COR-L47 (cell line): ENCODE measurements at places on chromosomes 11 and 22.

- DNase-seq: no peak
Observed at GRCh38 chr11:67689178-67689577, 14.8 kb upstream of the ALDH3B2 start.

- no peak for DNase-seq
Observed at GRCh38 chr22:31286360-31287255, 5.7 kb downstream of the PIK3IP1 start.

DNA sequence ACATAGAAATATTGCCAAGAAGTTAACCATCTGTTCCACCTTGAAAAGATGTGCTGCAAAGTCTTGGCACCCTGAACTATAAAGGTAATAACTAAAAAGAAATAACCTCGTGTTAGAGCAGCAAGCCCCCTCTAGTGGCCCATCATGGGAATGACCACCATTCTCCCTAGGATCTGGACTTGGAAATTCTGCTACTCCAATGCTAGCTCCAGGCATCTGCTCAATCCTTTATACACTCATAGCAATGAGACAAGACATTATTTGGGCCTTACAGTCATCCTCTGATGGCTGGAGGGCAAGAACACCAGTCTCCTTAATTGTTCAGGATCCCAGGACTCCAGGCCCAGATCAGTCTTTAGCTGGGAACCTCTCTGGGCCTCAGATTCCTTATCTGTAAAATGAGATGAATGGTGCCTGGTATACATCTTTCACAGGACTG lies 76.0 kb downstream of the CWC15 start:
- DNase-seq: peak; percentile 29

- DNase-seq: no peak
Observed at GRCh38 chr22:45880716-45881523, 96.0 kb downstream of the WNT7B start.

- DNase-seq: no peak
Observed at GRCh38 chr11:69640995-69641581, at the start of gene CCND1. CCND1 (plus strand) TSS chr11:69641156; CDS start chr11:69641314, 158 bp downstream.

DNA sequence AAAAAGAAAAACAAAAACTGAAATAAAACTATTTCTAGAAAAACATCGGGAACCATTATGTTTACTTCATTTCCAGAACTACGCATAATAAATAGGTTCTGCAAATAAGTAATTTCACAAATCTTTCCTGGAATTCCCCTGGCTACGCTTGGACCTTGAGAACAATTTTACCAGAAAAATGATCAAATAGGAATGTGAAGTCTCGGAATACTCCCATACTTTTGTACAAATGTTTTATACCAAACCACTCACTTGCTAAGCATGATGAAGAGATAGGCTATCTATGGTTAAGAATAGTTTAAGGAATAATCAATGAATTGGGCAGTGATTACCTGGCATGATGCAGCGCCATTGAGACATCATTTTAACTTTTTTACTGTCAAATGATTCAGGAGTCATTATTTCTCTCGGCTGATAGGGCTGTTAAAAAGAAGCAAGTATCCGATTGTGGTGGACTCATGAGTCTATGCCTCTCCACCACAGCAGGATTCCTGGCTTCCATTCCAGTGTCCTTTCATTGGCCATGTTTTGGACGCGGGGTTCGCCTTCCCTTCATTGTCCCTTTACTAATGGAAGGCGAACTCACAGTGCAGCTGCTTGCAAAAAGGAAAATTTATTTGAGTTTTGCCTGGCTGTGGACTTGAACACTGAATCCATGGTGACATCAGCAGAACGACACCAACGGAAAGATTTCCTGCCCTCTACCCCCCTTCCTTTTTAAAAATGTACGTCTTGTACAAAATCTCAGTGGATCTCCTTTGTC lies 39.9 kb upstream of the BLID start:
- no peak for DNase-seq

- peak; percentile 74 for DNase-seq
Observed at GRCh38 chr11:77046060-77046501, 11.9 kb downstream of the B3GNT6 start.

DNA sequence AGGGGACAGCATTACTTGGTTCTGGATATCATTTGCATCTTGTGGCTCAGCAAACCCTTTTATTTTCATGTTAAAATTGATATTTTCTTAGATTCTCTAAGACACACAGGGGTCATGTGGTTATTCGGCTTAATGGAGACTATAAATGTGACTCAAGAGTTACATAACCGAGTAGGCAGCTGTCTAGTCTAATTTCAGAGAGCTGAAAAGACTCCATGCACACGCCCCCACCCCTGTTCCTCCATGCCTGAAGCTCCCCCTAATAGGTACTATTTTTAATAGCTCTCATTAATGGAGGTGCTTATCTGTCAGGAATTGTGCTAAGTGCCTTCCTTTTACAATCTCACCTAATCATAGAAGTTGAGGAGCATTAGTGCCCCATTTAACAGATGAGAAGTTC lies 189.2 kb upstream of the ARHGAP20 start:
- no peak for DNase-seq

DNA sequence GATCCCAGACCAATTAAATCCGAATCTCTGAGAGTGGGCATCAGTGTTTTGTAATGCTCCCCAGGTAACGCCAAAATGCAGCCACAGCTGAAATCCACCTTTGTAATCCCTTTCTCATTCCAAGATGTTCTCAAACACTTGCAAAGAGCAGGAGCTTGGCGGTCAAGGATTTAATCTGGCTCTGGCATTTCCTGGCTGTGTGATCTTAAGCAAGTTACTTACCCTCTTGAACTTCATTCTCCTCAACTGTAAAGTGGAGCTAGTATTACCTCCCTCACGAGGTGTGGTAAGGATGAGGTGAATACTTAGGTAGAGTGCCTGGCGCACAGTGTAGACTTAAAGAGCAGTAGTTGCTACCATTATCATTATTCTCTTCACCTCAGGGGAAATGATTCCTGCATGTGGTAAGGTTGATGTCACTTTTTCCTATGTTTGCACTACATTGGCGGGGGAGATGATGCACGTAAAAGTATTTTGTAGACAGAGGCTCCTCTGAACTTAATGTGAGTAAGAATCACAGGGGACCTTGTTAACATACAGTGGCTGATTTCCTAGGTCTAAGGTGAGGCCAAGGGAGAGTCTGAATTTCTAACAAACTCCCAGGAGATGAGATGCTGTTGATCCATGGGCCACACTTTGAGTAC lies 210.4 kb upstream of the PITPNB start:
- no peak for DNase-seq

- no peak for DNase-seq
Observed at GRCh38 chr11:62115085-62115694, 8.6 kb upstream of the INCENP start.

DNA sequence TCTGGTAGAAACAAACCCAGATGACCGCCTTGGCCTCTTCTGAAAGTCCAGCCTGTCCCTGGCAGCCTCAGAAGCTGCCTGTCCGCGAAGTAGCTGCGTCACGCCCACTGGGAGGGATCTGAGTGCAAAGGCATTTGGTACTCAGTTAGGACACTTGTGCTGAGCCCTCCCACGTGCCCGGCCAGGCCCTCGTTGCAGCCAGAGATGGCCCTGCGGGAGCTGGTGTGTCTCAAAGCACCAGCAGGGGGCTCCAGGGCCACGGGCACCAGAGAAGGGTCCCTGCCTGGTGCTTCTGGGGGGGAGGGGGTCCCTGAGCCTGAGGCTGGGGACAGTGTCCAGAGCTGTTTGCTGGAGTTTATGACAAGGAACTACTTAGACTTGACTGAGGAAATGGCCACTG lies 5.8 kb downstream of the SELENOO start:
- no peak for DNase-seq

DNA sequence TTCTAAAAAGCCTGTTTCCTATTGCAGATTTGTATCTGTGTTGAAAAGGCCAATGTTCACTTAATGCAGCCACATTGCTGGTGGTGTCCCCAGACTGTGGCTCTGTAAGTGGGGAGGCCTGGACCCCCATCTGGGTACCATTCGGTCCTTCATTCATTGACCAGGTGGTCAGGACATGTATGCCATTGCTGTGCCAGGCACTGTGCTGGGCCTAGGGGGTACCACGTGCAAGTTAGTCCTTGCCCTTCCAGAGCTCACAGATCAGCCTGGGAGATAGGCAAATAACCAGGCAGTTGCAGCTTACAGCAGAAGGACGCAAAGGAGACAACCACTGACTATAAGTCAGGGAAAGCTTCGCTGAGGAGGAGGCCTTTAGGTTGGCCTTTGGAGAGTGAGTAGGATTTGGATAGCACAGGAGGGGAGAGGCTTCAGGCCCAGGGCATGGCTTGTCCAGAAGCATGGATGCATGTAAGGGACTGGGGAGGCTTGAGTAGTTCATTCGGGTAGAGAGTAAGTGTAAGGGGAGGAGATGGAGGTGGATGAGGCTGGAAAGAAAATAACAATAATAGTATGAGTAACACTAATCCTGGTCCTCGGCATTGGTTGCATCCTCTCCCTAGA lies 5.0 kb downstream of the PRDM11 start:
- DNase-seq: no peak

GRCh38 chr11:74092425-74092824 lies 78.4 kb downstream of the C2CD3 start:
- DNase-seq: no peak

- DNase-seq: peak; percentile 57
Observed at GRCh38 chr11:12092714-12093113, 17.7 kb upstream of the MICAL2 start.

DNA sequence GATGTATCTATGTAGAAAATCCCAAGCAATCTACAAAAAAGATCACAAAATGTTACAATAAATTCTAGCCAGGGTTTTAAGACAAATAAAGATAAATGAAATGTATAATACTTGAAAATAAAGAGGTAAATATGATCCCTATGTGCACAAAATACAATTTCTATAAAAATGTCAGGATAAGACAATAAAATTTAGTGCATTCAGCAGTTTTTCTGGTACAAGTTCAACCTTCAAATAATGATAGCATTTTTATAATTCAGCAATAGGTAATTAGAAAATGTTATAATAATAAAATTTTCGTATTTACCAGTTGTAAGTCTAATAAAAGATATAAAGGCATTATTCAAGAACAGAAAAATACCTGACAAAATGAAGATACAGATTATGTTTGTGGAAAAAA lies 726.8 kb upstream of the FAT3 start:
- DNase-seq: no peak

- no peak for DNase-seq
Observed at GRCh38 chr11:86150847-86151173, 81.9 kb upstream of the PICALM start.

DNA sequence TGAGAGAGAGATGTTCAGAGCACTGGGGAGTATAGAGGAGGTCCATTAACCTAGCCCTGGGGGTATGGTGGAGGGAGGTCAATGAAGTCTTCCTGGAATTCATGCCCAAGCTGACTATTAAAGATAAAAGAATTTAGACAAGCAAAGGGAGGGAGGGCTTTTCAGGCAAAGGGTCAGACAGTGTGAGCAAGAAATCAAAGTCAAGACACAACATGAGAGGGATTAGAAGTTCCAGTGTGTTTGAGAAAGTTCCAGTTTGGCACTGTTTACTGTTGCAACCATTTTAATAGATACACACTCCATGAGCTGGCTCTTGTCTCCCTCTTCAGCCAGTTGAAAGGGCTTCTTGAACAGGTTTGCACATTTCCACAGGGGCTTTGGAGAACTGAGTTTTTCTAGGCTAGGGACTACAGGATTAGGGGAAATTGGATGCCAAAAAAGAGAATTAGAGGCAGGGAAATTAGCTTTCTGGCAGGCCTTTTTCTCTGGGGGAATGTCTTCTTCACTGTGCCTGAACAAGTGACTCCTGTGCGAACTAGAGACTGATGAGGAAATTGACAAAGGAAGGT lies 14.7 kb upstream of the NNMT start:
- DNase-seq: no peak

GRCh38 chr11:45538363-45538762 lies 127.1 kb downstream of the CHST1 start:
- no peak for DNase-seq

- DNase-seq: no peak
Observed at GRCh38 chr22:36874736-36875135, 13.9 kb downstream of the NCF4 start.

GRCh38 chr11:58788355-58789023 lies 56.0 kb downstream of the GLYATL2 start:
- peak; percentile 45 for DNase-seq

DNA sequence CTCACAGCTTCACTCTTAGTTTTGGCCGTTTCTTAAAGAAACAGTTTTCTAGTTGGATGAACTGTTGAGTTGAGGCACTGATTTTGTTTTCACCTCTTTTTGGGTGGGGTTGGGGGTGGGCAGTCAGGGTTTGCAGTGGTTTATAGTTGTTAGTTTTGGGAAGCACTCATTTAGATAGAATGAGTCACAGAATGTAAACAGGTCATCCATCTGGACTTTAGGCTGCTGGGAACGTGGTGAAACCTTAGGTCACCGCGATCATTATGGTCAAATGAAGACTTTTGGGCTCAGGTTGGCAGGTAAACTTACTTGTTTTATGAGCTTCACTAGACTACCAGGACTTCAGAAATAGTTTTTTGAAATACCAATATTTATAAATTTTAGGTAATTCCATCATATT lies 48.4 kb downstream of the CSTPP1 start:
- no peak for DNase-seq

GRCh38 chr11:15969701-15970329 lies 386.5 kb downstream of the SOX6 start:
- no peak for DNase-seq

- DNase-seq: no peak
Observed at GRCh38 chr22:20803696-20804324, 29.9 kb downstream of the SERPIND1 start.

DNA sequence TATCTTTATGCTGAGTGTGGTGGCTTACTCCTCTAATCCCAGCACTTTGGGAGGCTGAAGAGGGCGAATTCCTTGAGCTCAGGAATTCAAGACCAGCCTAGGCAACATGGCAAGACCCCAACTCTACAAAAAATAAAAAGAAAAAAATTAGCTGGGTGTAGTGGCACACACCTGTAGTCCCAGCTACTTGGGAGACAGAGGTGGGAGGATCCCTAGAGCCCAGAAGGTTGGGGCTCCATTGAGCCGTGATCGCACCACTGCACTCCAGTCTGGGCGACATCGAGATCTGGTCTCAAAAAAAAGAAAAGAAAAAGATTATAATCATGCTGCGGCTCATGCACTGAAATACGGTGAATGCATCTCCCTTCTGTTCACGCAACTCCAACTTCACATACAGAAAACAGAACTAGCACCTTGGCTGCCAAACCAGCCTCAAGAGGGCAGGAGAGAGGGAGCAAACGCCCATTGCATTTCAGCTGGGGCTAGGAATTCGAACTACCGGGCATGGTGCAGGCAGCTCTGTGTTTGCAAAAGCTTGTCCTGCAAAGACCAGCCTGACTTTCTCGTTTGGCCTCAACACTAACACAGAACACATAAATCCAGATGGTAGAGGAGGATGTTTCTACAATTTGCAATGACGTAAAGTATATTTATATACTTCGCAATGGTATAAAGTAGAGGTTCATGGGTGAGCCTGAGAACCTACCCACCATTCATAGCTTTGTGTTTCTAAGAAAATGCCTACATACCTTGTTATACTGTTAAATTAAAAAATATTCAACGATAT lies 6.3 kb upstream of the SYNGR1 start:
- peak; percentile 36 for DNase-seq
